ENCODE measurements at places on chromosomes 13 and 19. TPM values are rescaled to one million over a fixed set of nuclear protein-coding genes. Genes with fewer than 3 reads are reported as not detected.
A peak's percentile ranks its signal among the peaks of the same experiment; 100 is the strongest.

DNA sequence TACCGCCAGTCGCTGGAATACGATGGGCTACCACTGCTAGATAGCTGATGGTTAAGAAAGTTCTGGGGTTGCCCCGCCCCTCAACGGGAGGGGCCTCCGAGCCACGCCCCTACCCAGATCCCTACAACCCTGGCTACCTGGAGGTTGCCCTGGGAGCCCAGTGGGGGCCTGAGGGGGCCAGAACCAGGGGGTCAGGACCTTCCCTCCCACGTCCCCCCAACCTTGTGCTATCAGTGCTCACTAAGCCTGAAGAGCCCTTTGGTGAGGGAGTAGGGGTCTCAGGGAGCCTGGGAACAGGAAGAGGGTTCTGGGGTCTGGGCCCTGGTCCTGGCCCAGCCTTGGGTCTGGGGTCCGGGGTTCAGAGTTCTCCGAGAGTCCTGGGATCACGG, 8.9 kb downstream of the OCEL1 start:
- DNase-seq, result no peak

DNA sequence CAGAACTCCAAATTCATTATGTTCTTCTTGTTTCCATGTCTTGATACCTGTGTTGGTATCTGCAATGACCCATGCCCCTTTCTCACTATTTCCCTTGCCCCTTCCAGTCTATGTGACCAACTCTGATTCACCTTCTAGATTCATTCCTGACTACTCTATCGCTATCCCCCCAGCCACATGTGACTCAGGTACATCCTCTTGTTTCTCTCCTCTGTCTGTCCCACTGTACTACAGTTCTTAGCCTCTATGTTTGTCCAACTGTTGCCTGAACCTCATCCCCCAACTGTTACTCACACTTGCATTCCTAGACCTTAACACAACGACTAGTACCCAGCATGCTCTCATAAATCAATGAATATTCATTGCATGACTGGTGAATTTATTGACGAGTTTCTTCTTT, 10.0 kb upstream of the FLT3 start:
- DNase-seq, result no peak

DNA sequence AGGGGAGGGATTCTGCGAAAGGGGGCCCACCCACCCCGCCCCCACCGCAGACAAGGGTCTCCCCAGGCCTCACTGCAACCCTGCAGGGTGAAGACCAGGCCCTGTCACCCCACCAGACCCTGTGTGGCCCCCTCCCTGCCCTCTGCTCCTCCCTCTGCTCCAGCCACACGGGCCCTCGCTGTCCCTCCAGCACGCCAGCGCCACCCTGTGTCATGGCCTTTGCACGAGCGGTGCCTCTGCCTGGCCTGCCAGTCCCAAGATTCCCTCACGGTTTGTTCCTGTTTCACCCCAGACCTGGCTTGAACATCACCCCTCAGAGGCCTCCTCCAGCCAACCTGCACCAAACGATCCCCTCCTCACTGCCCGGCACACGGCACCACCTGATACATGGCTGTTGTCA, 27.3 kb downstream of the PIP5K1C start:
- DNase-seq, result no peak

GRCh38 chr13:45742985-45743384, 40.9 kb downstream of the CBY2 start:
- no peak for DNase-seq

DNA sequence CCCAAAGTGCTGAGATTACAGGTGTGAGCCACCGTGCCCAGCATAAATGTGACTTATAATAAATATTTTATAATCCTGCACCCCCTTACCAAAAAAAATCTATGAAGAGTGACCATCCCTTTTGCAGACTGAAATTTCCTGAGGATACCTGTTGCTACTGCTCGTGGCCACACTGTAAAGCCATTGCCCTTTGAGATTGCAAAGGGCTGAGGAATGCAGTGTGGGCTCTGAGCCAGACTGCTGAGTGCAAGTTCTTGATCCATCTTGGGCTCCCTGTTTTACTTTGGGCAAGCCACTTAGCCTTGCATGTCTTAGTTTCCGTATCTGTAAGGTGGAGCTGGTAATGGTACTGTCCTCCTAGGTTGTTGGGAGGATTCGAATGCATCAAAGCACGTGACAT, 23.4 kb downstream of the SIPA1L3 start:
- no peak for DNase-seq

DNA sequence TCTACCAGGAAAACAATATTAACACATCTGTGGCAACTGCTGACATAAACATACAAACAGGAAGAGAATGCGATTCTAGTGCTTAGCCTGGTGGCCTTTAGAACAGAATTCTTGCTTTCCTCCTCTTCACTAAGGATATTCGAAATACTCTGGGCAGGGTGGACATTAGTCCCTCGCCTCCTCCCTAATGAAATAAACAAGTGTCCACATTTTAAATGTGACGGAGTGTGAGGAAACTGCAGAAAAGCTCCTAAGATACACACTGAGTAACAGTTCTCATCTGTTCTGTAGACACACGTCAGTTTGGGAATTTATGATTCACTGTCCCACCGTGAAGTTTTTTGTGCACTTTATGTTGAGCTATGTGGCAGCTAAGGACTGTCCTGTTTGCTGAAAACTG, 639 bp downstream of the STARD13 start:
- DNase-seq, result no peak

DNA sequence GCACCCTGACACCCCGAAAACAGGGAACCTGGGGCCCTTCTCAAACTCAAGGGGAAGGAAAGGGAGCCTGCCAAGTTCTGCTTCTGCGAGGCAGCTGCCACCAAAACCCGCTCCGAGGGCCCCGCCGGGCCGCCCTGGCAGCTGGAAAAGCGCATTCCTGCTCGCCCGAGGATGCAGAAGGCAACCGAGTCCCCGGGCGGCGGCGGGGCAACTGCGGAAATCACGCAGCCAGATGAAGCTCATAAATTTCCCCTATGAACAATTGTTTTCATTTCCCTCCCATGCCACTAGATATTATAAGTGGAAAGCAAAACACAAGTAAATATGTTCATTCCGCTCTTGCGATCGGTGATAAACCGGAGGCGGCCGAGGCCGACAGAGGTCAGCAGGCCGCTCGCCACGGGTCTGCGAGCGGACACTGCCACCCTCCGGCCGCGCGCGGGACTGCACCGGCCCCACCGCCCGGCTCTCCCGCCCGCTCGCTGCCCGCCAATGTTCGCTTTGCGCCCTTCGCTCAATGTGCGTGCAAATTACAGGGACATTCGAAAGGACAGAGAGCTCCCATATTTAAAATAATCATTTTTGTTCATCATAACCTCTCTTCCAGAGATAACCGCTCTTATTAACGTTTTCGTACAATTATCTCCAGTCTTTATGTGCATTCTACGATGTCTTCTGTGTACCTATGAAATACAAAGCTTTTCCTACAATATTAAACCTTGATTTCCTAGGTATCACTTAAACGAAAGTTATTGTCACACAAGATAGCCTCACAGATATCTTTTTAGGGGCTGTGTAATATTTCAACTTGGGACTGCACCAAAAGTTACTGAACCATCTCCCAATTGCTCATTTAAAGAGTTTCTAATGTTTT, 120.8 kb upstream of the ZNF507 start:
- peak; percentile 40 for DNase-seq

GRCh38 chr13:37379841-37380240, 218.7 kb downstream of the POSTN start:
- DNase-seq, result no peak

GRCh38 chr19:11448923-11449554, 13.6 kb downstream of the PRKCSH start:
- DNase-seq, result no peak

- DNase-seq, result peak; percentile 75
Measured at GRCh38 chr19:55437410-55437809, 5.7 kb downstream of the SHISA7 start.

- DNase-seq, result no peak
Measured at GRCh38 chr13:50684366-50684765, 159.1 kb downstream of the DLEU7 start.

DNA sequence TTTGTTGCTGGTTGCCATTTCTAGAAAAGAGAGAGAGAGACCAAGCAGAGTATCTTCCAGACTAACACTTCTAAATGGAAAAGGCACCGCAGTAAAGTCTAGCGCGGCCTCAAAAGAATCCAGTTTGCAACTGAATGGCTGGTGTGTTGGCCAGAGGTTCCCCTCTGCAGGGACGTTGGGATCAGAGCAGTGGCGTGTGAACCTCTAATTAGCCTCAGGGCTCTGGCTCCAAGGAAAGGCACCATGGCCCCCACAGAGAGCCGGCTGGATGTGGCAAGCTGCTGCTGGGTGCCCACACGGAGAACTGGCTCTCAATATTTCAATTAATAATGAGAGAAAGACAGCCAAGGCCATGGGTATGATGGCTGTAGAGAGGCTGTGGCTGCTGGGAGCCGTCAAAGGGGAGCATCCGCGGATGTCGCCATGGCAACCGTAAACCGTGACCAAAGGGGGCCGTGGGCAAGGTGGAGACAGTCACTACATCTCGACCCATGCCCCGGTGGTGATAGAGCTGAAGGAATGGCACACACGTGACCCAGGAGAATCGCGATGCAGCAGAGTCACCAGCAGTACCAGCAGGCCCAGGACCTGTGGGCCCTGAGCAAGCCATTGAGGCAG, 9.5 kb downstream of the VSTM2B start:
- no peak for DNase-seq

DNA sequence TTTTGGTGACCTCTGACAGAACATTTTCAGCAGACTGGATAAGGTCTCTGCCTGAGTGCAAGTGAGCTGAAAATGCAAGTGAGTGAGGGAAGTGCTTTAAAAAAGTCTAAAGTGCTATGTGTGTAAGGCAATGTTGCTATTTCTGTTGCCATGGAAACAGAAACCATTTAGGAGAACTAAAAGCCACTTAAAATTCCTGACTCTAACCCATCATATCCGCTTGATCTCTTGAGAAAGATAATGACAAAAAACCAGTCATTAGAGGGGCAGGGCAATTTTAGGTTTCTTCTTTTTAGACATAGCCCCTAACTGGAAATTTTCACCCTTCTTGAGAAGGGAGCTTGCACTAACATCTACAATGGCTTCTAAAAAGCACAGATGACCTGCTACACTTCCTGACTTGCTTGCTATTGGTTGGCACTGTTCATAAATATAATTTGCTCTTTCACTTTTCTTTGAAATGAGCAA, at the start of gene CYSLTR2:
TSS of gene CYSLTR2 (plus strand) at position 458 of the 468 bp plus-strand sequence. CDS start 52,889 bp downstream, outside the sequence.
- DNase-seq, result peak; percentile 41

DNA sequence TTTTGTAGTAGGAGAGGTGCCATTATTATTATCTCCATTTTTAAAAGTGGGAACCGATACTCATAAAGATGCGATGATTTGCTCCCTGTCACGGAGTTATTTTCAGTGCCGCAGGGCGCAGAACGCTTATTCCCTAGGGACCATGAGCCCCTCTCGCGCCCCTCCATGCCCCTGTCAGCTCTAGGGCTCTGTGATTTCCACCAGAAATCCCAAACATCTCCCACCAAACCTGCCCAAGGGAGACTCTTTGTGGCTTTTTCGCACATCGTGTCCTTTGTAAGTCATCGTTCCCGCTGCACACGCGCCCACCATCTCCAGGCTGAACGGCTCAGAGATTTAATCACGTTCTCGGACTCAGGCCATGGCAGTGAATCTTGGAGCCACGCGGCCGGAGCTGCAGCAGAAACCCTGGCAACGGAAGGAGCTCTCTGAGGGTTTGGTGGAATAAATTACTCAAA, 105.1 kb downstream of the DNAJC15 start:
- DNase-seq, result no peak

- no peak for DNase-seq
Measured at GRCh38 chr19:18203408-18203862, 407 bp downstream of the RAB3A start.

DNA sequence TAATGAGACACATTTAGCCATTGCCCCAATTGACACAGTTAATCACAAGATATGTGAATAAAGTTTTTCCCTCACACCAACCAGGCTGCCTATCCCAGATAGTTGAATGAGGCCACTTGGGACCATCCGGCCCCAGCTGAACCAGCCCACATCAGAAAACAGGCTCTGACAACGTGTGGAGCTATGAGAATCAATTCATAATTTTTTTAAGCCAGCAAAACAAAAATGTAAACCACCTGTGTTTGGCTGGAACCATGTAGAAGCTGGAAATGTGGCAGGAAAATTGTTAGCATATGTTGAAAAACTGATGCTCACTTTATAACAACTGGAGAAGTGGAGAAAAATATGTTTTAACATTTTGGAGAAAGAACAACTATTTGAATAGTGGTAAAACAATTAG, 1161.3 kb downstream of the SLITRK1 start:
- no peak for DNase-seq

DNA sequence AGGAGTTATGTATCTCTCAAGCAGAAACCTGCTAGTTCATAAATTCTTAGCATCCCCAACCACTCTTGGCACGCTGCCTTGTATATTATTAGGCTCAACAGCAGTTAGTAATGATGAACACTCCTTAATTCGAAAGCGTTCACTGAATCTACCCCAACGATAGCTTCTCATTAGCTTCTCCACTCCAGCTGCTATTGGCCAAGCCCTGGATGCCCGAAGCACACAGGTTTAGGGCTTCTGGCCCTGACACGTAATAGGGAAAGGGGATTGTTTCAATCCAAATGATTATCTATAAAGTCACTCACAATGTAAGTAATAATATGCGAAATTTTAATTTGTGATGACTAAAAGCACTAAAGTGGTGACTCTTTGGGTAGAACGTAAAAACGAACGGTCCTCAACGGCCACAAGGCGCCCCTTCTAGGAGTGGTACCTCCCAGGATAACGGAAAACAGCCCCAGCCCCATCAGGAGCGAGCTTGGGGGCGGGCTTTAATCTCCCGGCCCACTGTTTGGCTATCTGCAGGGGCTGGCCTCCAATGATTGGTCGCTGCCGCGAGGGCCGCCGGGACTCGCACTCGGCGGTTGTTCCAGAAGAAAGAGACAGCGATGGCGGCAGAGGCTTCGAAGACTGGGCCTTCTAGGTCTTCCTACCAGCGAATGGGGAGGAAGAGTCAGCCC, at the start of gene RNF17:
TSS of gene RNF17 (plus strand) at position 574 of the 680 bp plus-strand sequence. CDS start at position 609, 35 bp downstream.
- DNase-seq, result no peak

GRCh38 chr13:49897713-49898112, 38.4 kb downstream of the SPRYD7 start:
- DNase-seq, result no peak

Gene ZNF471
- 39.1 TPM for polyA plus RNA-seq

Gene ZNF543
- 10.0 TPM for polyA plus RNA-seq

Gene CRB3
- polyA plus RNA-seq, result 21.8 TPM

Gene KLK11
- 0.15 TPM for polyA plus RNA-seq

Gene KLK4
- not detected for polyA plus RNA-seq

Gene ONECUT3
- 0.03 TPM for polyA plus RNA-seq

Gene ZNF575
- 1.6 TPM for polyA plus RNA-seq

Measured in left kidney (tissue), 8 donors.